ENCODE measurements at places on chromosomes 1 and 21.
A peak's percentile ranks its signal among the peaks of the same experiment; 100 is the strongest.

GRCh38 chr1:164343189-164343588 is 215.8 kb upstream of the PBX1 start:
- no peak for DNase-seq

- DNase-seq, result peak; percentile 86
These were observed 1.0 kb upstream of the S100A2 start for GRCh38 chr1:153566414-153567371.

- DNase-seq, result no peak
These were observed 864.0 kb downstream of the PLA2G4A start for GRCh38 chr1:187692799-187693198.

DNA sequence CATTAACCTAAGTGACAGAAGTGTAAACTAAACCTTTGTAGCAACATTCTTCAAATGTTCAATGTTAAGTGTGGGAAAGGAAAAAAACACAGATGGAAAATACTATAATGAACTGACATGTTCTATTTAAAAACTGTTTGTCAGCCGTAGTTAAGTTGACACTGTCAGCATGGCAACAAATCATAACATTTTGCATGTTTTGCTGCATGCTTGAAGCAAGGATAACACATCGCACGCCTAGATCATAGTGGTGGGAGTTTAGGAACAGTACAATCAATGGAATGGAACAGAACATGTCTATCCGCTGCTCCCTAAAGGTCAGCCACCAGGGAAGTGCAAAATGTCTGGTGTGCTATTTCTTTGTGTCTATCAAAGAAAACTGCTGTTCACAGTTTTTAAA is 62.5 kb upstream of the ESRRG start:
- no peak for DNase-seq

DNA sequence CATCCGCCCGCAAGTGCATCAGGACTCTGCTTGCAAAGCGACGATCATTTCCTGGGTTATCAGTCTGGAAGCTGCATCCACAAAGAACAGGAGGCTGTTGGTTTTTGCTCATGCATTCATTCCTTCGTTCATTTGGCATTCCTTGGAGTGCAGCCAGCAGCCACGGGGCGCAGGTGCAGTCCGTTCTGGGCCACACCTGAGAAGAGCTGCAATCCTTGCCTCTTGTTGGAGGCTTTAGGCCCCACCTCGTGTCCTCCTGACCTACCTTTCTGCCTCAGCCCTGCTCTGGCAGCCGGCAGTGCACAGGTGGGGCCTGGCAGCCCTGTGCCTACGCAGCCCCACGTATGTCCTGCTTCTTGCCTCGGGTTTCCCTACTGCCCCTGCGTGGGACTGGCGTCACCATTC is 19.6 kb upstream of the C2CD2 start:
- no peak for DNase-seq

GRCh38 chr1:98184856-98185255 is 264.0 kb upstream of the DPYD start:
- no peak for DNase-seq

GRCh38 chr21:34836103-34836932 is 167.5 kb downstream of the CLIC6 start:
- DNase-seq, result peak; percentile 39

DNA sequence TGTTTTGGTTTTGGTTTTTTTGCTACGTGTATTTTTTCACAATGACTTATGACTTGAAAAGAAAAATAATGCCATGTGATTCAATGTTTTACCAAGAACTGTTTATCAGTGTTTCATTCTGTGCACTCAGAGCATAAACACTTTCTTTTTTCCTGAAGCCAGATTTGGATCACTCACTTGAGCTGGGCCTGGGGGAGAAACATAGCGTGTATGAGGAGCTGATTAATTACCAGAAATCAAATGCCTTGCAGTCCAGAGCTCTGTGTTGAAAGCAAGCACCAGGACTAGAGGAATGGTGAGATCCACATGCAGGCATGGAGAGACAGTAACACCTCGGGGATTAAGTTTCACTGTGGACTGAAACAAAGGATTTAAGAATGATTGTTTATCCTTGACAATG is 642.1 kb upstream of the ADGRL2 start:
- DNase-seq, result no peak

GRCh38 chr1:95679262-95679661 is 445.3 kb downstream of the RWDD3 start:
- DNase-seq, result no peak

GRCh38 chr1:10721381-10722321 is 74.8 kb downstream of the CASZ1 start:
- no peak for DNase-seq

- DNase-seq, result no peak
These were observed 187.4 kb downstream of the SLC35F3 start for GRCh38 chr1:234091876-234092275.

DNA sequence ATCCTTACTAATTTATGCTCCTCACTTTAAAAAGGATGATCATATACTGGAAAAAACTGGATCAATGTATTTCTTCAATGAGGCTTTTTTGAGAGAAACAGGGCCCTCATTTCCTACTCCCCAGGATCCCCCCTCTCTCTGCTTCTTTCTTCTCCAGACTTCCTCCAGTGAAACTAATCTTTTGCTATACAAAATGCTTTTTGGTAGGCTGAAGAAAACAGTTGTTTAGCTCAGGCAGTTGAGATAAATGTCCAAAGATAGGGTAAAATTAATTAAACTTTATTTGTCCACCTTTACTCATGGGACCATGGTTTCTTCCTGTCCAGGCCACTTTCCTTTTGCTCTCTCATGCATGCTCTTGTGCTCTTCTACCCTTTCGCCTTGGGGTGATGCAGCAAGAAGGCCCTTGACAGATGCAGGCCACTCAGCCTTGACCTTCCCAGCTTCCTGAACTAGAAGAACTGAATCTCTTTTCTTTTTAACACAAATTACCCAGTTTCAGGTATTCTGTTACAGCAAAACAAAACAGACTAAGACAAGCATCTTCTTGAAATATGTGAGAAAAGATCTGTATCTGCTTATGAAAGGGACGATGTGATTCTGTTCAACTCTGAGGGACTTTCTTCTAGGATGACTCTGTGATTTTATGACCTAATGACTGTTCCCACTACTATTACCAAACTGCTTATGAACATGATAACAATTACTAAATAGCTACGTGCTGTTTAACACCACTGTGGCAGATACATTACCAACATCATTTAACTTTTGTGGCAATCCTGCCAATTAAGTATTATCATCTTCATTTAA is 63.7 kb downstream of the NVL start:
- DNase-seq, result no peak

DNA sequence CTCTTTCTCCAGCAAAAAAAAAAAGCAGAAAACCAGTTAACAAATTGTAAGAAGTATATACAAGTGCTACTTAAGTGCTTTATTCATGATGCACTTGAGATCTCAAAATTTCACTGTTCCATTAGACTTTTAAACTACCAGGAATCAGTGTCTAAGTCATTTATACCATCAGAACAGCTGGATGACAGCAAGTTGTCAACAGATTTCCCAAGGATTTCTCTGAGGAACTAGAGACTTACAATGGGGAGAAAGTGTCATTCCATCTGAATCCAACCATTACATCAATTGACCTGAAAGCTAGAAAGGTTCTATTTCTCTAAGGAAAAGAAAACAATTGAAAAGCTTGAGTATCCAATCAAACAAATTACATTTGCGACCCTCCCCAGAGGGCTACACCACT is 43.8 kb downstream of the USH2A start:
- no peak for DNase-seq

GRCh38 chr1:218671573-218671972 is 326.4 kb downstream of the TGFB2 start:
- no peak for DNase-seq

DNA sequence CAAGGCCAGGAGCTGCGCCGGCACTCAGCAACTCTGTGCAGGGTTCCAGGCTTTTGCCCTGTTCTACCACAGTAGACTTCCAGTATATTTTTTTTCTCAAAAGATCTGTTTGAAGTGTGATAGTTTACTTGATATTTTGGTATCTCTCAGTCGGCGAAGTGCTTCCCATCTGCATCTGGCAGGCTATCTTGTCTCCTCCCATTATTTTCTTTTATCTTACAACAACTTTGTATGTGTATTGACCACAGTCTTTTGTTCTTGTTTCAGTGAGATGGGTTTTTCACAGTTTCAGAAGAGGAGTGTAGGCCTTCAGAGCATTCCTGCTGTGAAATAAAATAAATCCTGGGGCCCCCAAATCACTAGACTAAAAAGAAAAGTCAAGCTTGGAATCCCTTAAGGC is 292.9 kb downstream of the PTGER3 start:
- no peak for DNase-seq

GRCh38 chr1:2289607-2290006 is 61.5 kb downstream of the SKI start:
- DNase-seq, result no peak

DNA sequence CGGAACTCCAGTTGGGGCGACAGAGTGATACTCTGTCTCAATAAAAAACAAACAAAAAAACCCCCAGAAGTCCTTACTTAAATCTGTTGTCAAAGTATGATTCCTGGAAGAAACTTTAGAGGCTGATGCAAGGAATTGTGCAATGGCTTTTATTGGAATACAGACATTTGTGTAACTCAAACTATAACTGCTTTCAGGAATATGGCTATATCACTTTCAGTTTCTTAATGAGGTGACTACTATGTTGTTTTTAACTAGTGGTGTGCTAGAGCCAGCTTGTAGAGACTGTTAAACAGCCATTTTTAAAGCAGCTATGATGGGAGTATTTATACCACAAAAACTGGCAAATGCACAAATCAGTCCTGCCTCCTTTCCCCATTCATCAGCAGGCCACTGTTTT is 22.7 kb upstream of the DNAJC28 start:
- DNase-seq, result no peak

GRCh38 chr1:29704430-29704829 is 468.1 kb downstream of the PTPRU start:
- no peak for DNase-seq

GRCh38 chr21:21851657-21852056 is 853.4 kb downstream of the NCAM2 start:
- DNase-seq, result no peak

DNA sequence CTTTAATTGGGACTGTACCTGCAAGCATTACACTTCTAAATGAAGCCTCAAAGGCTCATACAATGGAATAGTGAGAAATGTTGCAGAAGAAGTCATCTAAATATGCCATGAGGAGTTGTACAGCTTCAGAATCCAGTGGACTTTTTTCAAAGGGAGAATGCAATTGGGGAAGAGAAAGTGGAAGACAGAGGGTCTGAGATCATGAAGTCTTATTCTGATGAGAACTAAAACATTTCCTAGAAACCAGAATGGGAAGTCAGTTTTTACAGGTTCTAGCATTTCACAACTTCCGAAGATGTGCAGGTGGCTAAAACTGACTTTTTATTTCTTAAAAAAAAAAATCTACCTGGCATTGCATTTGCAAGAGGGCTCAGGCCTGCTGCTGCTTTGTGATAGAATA is 424.4 kb upstream of the RUNX1 start:
- no peak for DNase-seq

DNA sequence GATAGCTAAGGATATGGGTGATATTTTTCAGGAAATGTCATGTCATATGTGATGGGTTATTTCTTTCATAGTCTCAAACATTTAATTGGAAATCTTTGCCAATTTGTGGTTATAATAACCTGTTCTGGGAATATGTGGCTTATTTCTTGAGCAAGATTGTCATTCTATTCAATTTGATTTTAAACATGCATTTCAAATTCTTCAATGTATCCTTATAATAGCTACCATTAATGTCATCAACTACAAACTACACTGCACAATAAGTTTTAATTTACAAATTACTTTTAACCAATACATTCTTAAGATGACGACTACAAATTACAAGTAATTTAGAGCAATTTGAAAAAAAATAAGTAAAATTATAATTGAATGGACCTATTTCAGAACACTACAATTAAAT is 164.9 kb downstream of the BRINP3 start:
- DNase-seq, result no peak

DNA sequence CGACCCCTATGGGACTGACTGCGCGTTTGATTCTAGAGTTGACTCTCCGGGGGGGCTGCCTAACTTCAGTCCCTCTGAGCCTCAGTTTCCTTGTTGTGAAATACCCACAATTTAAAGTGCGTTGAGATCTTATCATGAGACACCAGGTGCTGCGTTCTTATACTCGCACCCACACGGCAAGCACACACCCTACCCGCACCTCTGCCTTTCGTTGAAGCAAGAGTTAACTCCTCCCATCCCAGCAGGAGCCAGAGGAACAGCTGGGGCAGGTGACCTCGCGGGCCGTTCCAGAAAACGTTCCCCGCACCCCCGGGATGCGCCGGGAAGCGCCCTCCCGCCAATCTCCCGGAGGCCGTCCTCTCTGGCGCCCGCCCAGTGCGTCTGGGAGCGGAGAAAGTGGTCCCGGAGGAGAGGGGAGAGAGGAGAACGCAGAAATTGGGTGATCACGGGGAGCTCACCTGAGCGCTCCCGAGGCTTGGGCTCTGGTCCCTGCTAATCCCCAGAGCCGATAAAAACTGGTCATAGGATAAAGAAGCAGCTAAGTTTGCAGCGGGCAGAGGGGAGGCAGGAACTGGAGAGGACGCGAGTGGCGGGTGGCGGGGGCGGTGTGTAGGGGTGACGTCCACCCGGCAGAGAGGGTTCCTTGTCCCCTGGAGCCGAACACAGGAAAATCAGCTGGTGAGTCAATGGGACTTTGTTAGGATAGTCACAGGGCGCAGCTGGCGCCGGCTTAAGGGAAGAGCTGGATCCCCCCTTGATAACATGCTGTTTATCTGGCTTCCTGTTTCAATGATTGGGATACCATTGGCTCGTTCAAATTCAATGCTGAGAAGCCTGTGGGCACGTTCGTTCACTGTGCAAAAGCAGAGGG is 869 bp downstream of the NAV1 start:
- no peak for DNase-seq

- DNase-seq, result no peak
These were observed 20.0 kb downstream of the ZBTB40 start for GRCh38 chr1:22471610-22472009.

- DNase-seq, result no peak
These were observed 42.7 kb upstream of the ADARB1 start for GRCh38 chr21:45031571-45032191.

- no peak for DNase-seq
These were observed 221.2 kb downstream of the SETD4 start for GRCh38 chr21:35838987-35839763.

DNA sequence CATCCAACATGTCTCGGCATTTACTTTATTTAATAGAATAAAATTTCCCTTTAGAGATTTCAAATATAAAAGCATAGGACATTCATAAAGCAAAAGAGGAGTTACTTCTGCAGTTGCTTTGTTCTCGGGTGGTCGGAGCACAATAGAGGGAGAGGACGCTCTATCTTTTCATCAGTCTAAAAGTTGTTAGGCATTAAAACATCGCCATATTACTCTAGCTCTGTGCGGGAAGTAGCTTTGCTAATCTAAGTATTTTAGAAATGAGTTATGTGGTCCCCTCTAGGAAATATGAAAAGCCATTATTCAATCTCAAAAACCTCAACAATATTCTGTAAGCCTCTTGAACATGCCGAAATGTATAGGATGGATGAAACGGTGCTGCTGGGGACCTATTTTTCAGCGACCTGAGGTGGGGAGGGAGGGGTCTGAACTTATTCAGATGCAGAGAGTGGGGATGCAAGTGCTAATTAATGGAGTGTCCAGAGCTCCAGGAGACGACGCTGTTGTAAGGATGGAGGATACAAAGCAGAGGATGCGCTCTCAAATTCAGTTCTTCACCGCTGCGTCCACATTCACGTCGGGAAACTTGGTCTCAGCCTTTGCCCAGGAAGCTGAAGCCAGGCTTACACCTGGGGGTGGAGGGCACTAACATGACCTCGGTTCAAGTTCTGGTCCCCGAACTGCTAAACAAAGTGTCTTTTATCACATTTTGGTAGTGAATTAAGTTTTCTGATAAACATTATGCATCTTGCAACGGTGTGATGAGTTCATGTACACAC is 6.3 kb downstream of the CDKN2C start:
- no peak for DNase-seq
